ENCODE measurements at places on chromosomes 11 and 22.

DNA sequence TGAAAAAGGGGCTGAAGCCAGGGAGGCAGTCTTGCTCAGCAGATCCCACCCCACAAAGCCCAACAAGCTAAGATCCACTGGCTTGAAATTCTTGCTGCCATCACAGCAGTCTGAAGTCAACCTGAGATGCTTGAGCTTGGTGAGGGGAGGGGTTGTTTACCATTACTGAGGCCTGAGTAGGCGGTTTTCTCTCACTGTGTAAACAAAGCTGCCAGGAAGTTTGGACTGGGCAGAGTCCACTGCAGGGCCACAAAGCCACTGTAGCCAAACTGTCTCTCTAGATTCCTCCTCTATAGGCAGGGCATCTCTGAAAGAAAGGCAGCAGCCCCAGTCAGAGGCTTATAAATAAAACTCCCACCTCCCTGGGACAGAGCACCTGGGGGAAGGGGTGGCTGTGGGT lies 746.1 kb upstream of the LRRC4C start:
- no peak for DNase-seq

DNA sequence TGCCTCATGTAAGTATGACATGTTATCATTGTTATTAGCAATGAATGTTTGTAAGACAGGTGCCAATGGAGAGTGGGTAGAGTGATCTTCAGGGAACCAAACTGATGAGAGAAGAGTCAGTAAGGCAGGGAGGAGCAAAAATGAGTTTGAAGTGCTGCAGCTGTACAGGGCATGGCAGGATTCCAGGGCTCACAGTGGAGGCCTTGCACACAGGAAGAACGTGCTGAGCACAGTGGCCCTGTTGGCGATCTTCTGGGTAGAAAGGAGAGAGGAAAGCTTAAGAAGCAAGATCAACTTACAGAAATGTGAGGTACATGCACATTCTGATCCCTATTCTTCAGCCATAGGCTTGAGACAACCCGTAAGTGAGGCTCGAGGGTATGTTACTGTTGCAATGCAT lies 219.3 kb upstream of the TMEM45B start:
- no peak for DNase-seq

DNA sequence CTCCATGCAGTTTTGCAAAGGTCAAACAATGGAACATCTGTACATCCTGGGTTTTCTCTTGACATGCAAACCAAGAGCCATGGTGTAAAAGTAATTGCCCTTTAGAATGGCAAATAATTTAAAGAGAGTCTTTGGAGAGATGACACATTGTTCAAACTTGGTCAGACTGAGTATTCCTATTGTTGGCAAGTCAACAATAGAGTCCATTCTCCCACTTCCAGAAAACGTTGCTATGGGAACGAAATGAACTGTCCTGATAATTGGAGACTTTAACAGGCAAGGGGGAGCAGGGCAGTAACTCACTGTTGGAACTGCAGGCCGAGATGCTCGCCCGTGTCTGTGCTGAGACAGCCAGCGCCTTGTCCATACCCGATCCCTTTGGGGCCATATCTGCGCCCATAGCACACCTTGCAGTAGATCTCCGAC lies 13.9 kb downstream of the CSRP3 start:
- no peak for DNase-seq

- DNase-seq: no peak
These were observed 15.7 kb downstream of the ASPHD2 start for GRCh38 chr22:26444777-26445176.

DNA sequence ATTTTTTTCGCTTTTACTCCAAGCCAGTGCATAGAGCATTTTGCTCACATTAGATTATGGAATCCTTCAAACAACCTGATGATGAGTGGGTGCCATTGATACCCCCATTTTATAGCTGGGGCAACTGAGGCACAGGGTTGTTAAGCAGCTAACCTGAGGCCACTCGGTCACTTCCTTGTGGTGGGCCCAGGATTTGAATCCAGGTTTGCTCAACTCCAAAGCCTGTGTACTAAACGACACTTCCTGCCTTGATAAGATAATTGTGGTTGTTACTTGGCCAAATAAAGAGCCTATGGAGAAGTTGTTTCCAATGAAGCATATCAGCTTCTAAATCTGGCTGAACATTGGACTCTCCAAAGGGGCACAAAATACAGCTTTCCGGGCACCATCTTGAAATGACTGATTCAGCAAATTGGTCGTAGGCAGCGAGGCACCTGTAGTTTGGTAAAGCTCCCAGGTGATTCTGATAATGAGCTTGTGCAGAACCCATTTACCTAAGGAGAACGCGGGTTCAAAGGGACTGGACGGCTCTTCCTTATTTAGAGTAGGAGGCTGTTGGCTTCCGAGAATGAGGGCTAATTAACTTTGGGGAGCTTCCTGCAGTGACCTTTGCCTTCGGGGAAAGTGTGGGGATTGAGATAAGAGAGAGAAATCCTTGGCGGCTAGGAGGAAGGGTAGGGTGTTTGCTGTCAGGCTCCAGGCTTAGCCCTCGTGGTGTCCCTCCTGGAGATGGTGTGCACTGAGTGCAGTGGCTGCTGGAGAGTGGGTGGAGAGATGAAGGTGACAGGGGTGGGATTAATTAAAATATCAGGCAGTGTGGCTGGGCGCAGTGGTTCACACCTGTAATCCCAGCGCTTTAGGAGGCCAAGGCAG lies 17.5 kb upstream of the EHF start:
- no peak for DNase-seq

DNA sequence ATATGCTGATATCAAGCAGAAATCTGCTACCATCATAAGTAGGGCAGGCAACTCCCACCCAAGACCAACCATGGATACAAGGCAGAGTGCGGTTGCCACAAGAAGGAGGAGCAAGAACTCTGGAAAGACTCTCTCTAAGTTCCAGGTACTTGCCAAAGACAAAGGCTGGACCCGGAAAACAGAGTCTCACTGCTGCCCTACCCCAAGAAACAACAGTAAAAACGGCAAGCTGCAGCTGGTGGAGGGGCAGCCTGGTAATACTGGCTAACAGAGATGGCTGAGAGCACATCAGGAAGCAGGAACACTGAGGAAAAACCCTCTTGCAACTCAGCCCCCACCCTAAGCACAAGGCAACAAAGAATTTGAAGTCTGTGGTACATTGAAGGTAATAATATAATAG lies 27.7 kb upstream of the NXPE2 start:
- DNase-seq: no peak

GRCh38 chr11:60699936-60700335 lies 524 bp downstream of the MS4A8 start:
- DNase-seq: no peak

- DNase-seq: no peak
These were observed 14.1 kb downstream of the SPATA19 start for GRCh38 chr11:133830931-133831907.

- no peak for DNase-seq
These were observed 13.5 kb downstream of the PIK3IP1 start for GRCh38 chr22:31278626-31279326.

GRCh38 chr11:57614234-57614772 lies 16.8 kb downstream of the SERPING1 start:
- no peak for DNase-seq

DNA sequence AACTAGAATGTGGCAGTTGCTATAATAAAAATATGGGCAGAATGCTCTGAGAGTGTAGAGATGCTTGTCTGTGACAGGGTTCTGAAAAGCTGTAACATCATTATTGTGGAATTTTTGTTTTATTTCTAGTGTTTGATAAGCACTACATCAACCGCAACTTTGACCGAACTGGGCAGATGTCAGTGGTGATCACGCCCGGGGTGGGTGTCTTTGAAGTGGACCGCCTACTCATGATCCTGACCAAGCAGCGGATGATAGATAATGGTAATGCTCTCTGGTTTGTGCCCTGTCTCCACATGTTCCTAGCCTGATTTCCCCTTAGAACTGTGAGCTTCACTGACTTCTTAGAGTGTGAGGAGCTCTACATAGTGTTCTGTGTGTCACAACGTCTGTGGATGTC lies 48.8 kb downstream of the DEPDC5 start:
- DNase-seq: no peak

GRCh38 chr22:24489011-24489410 lies 6.1 kb upstream of the UPB1 start:
- DNase-seq: no peak

- DNase-seq: no peak
These were observed 3.6 kb downstream of the KCNJ4 start for GRCh38 chr22:38451404-38451803.

DNA sequence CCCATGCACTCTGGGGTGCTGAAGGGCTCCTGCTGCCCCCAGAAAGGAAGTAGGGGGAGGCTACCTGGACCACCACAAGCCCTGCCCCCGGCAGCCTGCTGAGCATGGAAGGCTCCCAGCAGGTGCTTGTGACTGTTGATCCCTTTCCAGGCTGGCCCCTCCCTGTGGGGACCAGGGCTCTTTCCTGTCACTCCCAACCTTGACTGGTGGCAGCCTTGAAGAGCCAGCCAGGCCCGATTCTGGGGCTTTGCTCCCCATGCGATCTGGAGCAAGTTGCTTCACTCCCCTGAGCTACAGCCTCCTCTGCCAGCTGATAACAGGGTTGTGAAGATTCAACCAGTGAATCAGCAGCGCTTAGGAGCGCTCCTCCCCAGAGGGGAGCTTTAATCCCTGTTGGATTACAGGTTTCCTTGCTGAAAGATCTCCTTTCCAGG lies 4.6 kb upstream of the CST6 start:
- DNase-seq: no peak

- no peak for DNase-seq
These were observed 3.1 kb upstream of the IGF2 start for GRCh38 chr11:2142300-2142759.

Data from stimulated activated CD8-positive, alpha-beta memory T cell treated with anti-CD3 and anti-CD28 coated beads, Interleukin-2, amount 100 ng/mL, for 1 hour (primary cell).